ENCODE measurements at places on chromosomes 5 and 9.

DNA sequence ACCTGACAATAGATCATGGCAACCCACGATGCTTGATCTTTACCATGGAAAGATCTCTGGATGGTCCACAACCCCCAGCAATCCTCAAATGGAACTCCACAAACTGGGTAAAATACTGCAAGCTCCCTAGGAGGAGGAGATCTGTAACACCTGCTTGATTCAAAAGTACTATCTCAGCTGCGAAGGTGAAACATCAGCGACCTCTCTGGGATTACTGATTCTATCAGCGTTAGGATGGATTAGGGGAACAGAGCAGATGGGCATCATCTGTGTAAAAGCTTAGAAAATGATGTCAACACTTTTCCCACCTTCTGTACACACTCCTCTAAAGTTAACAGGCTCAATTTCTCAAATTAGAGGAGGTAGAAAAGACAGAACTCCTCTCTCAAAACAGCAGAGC is 31.5 kb upstream of the TRPC7 start:
- no peak for DNase-seq

DNA sequence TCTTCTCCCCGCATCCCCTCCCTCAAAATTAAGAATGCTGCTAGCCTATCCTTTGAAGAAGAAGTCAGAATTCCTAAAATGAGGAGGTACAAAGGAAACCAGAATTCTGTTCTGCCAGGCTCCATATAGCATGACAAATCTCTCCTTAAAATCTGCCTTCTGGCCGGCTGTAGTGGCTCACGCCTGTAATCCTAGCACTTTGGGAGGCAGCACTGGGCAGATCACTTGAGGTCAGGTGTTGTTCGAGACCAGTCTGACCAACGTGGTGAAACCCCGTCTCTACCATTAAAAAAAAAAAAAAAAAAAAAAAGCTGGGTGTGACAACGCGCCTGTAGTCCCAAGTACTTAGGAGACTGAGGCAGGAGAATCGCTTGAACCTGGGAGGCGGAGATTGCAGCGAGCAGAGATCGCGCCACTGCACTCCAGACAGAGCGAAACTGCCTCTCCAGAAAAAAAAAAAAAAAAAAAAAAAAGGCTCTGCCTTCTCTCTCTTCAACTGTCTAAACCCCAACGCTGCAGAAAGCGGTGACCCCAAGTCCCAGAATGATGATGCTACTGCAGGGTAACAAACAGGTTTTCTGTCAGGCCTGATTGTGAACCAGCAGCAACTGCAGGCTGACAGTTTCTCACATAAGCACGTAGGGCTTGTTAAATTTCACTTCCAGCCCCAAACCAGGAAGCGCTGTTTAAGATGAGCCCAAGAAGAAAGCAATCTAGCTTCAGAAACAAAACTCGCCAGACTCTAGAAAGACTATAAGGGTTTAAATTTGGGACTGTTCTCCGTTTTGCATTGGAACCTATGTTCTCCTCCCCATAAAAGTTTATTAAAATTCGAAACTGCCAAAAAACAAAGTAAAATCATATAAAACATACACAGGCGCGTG is 963 bp upstream of the CAST start:
- DNase-seq: peak; percentile 10

DNA sequence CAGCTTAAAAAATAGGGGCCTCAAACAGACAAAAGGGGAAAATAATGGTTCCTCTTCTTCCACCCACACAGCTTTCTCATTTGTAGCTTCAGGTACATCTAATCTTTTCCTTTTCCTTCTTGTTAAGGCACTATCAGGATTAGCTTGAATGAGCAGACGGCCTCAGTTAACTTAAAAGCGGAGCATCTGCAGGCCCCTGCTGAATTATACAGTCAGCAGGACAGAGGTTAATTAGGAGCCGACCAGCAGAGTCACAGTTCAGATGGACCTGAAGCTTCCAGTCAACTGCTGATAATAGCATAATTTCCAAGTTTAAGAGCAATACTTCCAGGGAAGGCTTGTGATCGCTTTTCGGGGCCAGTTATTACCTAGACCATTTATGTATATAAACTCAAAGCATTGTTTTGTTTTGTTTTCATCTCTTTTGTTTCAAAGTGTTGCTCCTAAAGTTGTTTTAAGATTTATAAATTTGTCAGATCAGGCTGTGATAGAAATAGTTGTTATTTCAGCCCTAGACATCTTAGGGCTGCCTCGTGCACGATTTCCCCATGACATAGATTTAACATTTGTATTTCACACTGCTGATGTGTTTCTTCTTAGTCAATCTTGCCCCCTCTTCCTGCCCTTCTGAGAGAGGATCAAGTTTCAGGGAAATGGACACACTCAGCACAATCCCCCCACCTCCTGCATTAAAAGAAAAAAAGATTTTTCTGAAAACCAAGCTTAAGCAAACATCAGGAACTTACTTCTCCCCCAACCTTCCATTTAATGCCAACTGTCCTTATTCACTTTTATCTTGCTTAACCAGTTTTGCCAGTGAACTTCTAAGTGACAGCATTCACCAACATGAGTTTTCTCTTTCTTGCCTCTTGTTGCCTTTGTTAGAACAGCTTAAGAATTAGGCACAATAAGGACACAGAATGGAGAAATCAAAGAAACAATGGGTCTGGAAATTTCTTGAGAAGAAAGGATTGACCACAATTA is 449.8 kb downstream of the ARHGEF28 start:
- DNase-seq: no peak

- DNase-seq: no peak
Observed at GRCh38 chr5:175824676-175825075, 46.7 kb upstream of the CPLX2 start.

GRCh38 chr5:131210151-131210510 is 39.4 kb downstream of the LYRM7 start:
- no peak for DNase-seq

- DNase-seq: peak; percentile 8
Observed at GRCh38 chr9:36037549-36038122, 923 bp downstream of the RECK start.

GRCh38 chr5:72151169-72151568 is 43.9 kb downstream of the MAP1B start:
- no peak for DNase-seq

DNA sequence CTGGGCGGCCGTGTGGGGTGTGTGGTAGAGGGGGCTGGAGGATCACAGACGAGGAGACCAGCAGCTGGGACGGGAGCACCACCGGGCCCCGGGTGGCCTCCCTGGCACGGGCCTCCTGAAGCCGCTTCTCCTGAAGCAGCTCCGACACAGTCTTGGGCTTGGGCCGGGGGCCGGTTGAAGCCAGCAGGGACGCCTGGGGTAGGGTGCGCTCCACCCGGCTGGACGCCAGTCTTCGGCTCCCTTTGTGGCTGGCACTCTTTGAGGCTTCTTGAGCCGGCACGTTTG is 5.5 kb upstream of the CARD9 start:
- no peak for DNase-seq

DNA sequence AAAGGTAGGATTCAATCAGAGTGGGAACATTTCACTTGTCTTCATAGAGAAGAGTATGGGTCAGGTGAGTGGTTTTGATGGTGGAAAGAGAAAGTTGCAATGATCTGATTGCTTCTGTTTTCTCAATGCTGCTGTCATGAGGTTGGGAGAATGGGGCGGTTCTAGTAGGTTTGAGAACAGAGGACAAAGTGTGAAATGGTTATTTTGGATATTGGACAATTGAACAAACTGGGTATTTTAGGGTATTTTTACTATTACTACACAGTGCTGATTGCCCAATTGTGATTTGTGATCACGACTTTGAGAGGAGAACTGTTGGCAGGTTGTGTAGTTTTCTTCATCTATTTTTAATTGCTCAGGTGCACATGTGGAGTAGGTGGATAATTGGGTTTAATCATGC is 60.2 kb downstream of the COMMD10 start:
- DNase-seq: no peak

DNA sequence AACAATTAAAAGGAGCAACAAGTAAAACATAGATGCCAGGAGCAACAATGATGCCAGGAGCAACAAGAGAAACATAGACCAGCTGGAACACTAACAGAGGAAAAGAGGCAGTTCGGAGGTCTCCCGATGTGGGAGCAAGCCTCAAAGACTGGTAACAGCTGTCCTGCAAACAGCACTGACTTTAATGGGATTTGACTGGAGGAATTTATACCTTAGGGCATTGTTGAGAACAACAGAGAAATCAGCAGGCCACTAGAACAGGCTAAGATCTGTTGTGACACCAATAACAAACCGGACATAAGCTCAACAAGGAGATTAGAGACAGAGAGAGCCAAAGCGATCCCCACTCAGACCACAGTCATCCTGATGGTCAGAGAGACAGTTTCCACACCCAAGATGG is 11.8 kb upstream of the SYK start:
- no peak for DNase-seq

DNA sequence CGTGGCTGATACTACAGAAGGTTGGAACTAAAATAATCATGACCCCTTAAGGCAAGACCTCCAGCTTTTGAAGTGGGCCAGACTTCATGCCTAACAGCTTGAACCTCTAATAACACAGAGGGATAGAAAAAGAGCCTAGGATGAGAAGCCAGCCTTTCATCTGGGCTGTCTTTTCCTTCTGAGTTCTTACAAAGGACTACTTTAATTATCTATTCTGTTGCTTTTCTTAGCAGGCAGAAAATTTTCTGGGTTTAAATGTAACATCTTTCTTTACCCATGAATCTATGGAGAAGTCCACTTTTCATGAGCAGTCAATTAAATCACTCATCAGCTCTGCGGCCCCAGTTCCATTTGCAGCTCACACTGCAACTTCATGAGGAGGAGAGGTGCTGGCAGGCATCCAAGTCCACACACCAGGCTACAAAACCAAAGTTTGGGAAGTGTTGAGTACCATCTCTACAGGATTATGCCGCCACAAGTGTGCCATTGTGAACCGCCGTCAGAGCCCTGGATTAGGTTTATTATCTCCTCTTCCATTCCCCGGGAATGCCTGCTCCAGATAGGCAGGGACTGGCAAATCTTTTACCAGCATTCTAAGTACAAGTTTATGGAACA is 192.0 kb downstream of the TLE4 start:
- DNase-seq: no peak

GRCh38 chr9:129716091-129716490 is 36.8 kb downstream of the PTGES start:
- no peak for DNase-seq

Data from stimulated activated CD8-positive, alpha-beta memory T cell treated with anti-CD3 and anti-CD28 coated beads, Interleukin-4, amount 100 ng/mL, for 1 hour (primary cell).